SK-N-DZ (cell line): ENCODE measurements at places on chromosomes 1 and 21.

GRCh38 chr1:158227904-158228623 is 26.2 kb upstream of the CD1A start:
- DNase-seq = no peak

- DNase-seq = no peak
Observed at GRCh38 chr1:44499306-44499705, 94.3 kb downstream of the RNF220 start.

DNA sequence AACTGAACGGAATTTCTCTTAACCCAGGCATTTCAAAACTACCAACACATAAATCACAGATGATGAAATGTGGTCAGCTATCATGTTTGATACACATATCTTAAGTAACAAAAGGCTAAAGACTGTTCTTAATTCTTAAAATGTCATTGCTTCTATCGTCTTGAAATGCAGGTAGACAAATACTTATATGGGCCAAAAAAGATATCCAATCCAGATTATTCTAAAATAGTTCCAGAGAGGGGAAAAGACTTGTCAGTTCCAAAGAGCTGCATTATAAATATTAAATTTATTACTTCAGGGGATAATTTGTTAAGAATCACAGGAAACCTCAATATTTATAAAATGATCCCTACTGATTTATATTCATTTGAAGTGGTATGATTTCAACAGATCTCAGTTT is 259.4 kb downstream of the FAF1 start:
- no peak for DNase-seq

DNA sequence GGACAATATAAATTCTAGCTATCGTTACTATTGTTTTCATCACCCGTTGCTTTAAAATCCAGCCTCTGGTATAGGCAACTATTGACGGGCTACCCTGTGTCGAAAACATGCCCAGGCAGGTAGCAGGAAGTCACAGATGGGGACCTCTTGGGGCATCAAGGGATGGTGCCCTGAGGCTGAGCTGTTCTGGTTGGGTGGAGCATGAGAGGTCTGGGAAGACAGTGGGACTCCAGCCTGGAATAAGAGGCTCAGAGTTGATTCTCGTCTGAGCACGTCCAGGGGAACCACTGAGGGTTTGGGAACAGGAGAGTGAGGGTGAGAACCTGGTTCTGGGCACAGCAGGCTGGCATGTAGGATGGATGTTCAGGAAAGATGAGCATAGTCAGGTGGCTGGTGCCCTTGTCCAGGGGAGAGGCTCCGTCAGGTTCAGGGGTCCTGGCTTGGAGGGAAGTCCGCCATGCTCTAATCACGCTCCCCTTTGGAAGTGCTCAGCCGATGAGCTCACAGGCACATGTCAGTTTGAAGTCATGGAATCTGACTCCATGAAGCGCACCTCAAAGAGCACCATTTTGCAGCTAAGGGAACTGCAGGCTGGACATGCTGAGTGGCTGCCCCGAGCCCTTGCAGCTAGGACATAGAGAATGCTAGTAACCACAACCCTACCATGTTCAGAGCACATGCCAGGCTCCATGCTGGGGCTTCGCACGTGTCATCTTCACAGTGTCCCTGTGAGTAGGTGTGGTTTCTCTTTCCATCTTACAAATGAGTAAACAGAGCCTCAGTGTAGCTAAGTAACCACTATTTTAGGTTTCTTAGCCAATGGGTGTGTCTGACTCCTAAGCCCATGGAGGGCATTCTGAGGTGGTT is 21.0 kb downstream of the PCSK9 start:
- no peak for DNase-seq
